ENCODE measurements at places on chromosomes 7 and 10. TPM values are rescaled to one million over a fixed set of nuclear protein-coding genes. Genes with fewer than 3 reads are reported as not detected.

FBXL13 gene
- 1.1 TPM for polyA plus RNA-seq

DNA sequence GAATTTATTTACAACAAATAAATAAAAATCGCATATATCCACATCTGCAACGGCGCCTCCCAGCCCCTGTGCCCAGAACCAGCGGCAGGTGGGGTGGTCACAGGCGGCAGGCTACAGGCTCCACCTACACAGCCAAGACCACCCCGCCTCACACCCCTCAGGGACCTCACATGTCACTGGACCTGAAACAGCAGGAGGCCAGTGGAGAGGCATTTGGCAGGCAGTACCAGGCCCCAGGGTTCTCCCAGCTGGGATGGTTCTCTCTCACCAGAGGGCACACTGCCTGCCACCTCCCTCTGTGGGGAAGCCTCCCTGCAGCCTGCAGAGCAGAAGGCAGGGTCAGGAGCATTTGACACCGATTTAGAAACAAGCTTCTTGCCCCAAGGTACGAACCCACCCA lies 81.5 kb downstream of the MAD1L1 start:
- peak overlapping the region; percentile 58 for H3K27ac ChIP-seq
- peaks cover 38% of the 10 kb centered on the region for H3K4me1 ChIP-seq
- no peak overlapping the region for H3K4me3 ChIP-seq
- peak; percentile 86 for DNase-seq
- H3K27me3 ChIP-seq, result no peaks in the 10 kb centered on the region

DNA sequence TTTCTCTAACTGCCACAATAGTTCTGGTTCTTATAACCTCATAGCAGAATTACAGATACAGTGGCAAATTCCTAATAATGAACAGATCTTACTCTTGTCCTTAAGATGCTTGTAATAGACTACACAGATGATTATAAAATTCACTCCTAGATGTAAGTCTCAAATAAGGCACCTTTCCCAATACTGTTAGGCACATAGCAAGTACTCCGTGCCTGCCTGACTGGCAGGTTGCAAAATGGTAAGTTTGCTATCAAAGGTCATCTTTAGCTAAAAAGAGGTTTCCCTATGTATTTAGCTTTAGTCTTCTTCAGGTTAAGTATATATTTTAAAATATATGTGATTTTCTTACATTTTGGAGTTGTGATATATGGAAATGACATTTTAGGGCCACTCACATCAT lies 50.4 kb upstream of the FHIP2A start:
- H3K27me3 ChIP-seq, result no peaks in the 10 kb centered on the region
- no peak for DNase-seq
- H3K4me3 ChIP-seq, result no peak overlapping the region
- peaks cover 4% of the 10 kb centered on the region for H3K4me1 ChIP-seq
- H3K27ac ChIP-seq, result peak overlapping the region; percentile 73
- no peaks in the 10 kb centered on the region for H3K36me3 ChIP-seq

DNA sequence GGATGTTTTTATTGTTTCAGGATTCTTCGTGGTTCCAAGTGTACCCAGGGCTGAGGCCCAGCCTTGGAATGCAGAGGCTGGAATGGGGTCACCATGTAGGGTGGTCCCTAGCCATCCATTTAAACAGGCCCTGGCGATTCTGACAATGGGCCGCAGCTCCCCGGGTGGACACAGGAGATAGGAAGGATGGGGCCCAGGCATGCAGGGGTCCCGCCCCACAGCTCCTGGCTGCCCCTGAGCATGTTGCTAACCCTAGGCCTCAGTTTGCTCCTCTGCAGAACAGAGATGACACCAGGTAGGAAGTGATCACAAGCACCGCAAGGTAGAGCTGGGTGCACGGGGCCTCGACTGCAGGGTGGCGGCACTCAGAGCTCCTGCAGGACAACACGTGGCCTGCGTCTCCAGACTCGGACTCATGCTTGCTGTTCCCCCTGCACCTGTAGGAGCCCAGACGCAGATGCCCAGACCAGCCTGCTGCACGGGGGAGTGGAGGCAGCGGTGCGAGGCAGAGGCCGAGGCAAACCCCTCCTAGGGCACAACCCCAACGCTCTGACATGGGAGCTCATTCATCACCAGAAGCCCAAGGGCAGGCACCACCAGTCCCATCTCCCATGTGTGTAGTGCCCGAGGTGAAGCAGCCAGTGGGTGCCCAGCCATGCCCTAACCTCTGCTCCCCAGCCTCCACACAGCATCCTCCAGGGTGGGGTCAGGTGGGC lies 25.5 kb downstream of the VIPR2 start:
- H3K4me1 ChIP-seq, result no peaks in the 10 kb centered on the region
- H3K4me3 ChIP-seq, result no peak overlapping the region
- no peaks in the 10 kb centered on the region for H3K27me3 ChIP-seq
- no peak for DNase-seq

DNA sequence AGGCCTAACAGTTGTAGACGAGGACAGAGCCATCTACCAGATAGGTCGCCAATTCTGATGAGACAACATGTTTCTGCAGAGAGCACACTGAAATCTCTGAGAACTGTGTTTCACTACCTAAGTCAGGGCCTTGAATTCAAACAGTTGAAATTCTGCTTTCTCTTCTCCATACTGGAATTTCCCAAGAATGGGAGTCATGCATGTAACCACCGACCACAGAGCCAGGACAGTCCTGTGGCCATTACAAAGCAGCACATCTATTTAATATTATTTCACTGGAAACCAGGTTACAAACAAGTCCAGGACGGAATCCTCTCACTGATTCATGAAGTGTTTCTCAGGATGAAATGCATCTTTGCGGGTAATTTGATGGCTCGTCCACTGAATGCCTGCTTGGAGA lies 62.0 kb upstream of the ST8SIA6 start:
- DNase-seq, result no peak
- H3K4me1 ChIP-seq, result no peaks in the 10 kb centered on the region
- H3K36me3 ChIP-seq, result no peaks in the 10 kb centered on the region
- no peak overlapping the region for H3K4me3 ChIP-seq
- no peak overlapping the region for H3K27ac ChIP-seq
- H3K27me3 ChIP-seq, result no peaks in the 10 kb centered on the region

DNA sequence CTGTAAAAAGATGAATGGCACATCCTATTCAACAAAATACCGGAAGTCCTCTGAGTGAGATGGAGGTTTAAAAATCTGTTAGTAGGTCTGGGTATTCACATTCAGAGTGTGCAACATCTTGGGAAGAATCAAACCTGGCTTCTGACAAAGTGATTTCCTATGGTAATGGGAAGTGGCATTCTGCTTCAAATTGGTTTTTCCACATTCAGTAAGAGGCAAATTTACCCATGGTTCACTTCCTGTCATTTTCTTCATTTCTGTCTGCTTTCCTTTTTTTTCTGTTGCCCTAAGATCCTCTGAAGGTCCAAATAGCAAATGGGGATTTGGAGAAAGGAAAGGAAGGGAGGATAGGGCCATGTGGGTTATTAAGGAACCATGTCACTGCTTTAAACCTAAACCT lies 218.3 kb downstream of the DOCK4 start:
- DNase-seq, result no peak
- H3K36me3 ChIP-seq, result no peaks in the 10 kb centered on the region
- no peaks in the 10 kb centered on the region for H3K27me3 ChIP-seq
- H3K4me1 ChIP-seq, result peaks cover 18% of the 10 kb centered on the region
- H3K27ac ChIP-seq, result peak overlapping the region; percentile 68
- H3K4me3 ChIP-seq, result no peak overlapping the region
